B cell (primary cell): ENCODE measurements at places on chromosomes 11 and 22. TPM values are rescaled to one million over a fixed set of nuclear protein-coding genes. Genes with fewer than 3 reads are reported as not detected.

CBLIF gene
- total RNA-seq, result not detected in 2 replicates

MYRF gene
- 0.27 and 0.34 TPM in 2 replicates for total RNA-seq

PRCP gene
- 37.7 and 45.2 TPM in 2 replicates for total RNA-seq

GGT1 gene
- 7.8 and 10.4 TPM in 2 replicates for total RNA-seq

DNAJB7 gene
- total RNA-seq, result not detected in 2 replicates

CCDC89 gene
- not detected in 2 replicates for total RNA-seq

SLC15A3 gene
- 91.4 and 93.0 TPM in 2 replicates for total RNA-seq
